ENCODE measurements at places on chromosomes 13 and 19. TPM values are rescaled to one million over a fixed set of nuclear protein-coding genes. Genes with fewer than 3 reads are reported as not detected.

DNA sequence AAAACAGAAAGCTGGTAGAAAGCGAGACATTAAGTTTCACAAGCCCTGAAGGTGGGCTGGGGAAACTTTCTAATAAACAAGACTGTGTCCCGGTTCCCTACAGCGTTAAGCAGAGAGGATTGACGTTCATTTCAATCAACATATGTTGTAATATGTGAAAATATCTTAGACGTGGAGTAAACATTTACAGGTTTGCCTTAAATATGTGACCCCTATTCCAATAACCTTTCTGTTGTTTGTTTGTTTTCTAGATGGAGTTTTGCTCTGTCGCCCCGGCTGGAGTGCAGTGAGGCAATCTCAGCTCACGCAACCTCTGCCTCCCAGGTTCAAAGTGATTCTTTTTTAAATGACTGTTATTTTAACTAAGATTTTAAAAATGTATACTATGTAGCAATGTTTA, 526.2 kb downstream of the SUCLA2 start:
- H3K27ac ChIP-seq: no peak overlapping the region
- no peak overlapping the region for H3K4me3 ChIP-seq

WTIP gene
- total RNA-seq: 175 TPM

- H3K4me3 ChIP-seq: no peak overlapping the region
- no peak overlapping the region for H3K27ac ChIP-seq
- peaks cover 12% of the 10 kb centered on the region for H3K36me3 ChIP-seq
- H3K4me1 ChIP-seq: peaks cover 8% of the 10 kb centered on the region
Measured at GRCh38 chr19:38928391-38929001, 2.1 kb downstream of the SARS2 start.

PVR gene
- 102 TPM for total RNA-seq

DNA sequence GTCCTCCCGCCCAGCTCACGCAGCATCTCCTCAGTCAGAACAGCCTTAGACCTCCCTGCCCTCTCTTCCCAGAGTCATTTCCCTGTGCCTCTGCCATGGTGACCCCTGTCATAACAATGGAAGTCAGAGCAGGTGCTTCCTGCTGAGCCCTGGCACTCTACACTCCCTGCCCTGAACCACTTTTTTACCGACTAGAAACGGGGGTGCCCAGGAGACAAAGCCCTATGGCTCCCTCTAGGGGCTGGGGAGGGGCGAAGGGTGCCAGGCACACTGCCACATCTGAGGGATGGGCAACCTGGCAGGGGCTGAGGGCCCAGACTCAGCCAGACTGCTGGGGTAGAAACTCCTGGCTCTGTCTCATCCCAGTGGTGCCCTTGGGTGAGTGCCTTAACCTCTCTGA, 16.4 kb downstream of the ZNF574 start:
- peaks cover 17% of the 10 kb centered on the region for H3K4me1 ChIP-seq
- H3K27me3 ChIP-seq: no peaks in the 10 kb centered on the region
- DNase-seq: no peak

RGCC gene
- total RNA-seq: 134 TPM

- DNase-seq: peak; percentile 51
- H3K27me3 ChIP-seq: no peaks in the 10 kb centered on the region
- H3K27ac ChIP-seq: peak overlapping the region; percentile 73
- H3K4me1 ChIP-seq: peaks cover 22% of the 10 kb centered on the region
- peak overlapping the region; percentile 56 for H3K4me3 ChIP-seq
Measured at GRCh38 chr19:17348700-17349099, 11.3 kb downstream of the GTPBP3 start.

DNA sequence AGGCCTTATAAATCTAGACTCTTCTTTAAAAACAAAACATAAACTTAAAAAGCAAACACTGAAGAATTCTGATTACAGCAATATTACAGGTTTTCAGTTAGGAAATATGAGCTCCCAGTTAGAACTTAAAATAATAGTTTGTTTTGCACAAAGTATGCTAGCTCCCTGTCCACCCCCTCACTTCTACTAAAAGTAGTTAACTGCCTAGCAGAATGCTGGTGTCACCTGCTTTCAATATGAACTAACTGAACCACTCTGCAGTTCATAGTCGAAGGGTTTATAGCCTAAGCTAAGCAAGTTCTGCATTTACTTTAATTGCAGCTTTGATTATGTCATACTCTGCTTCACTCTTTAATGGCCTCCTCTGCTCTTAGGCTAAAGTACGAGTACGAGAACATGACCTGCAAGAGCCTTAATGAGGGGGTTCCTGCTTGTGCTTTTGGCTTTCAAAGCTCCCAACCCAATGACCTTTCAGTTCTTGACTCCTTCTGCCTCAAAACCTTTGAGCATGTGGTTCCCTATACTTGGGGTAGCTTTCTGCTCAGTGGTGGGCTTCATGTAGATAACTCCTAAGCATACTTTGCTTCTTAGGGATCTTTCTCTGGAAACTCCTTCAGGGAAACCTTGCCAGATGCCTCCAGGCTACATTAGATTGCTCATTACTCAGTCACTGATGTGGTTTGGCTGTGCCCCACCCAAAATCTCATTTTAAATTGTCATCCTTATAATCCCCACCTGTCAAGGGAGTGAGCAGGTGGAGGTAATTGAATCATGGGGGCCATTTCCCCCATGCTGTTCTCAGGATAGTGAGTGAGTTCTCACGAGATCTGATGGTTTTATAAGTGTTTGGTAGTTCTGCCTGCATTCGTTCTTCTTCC, 278.9 kb upstream of the ARGLU1 start:
- H3K36me3 ChIP-seq: no peaks in the 10 kb centered on the region
- DNase-seq: no peak
- H3K27me3 ChIP-seq: no peaks in the 10 kb centered on the region
- H3K4me3 ChIP-seq: no peak overlapping the region

- no peak overlapping the region for H3K4me3 ChIP-seq
- H3K27ac ChIP-seq: no peak overlapping the region
- no peaks in the 10 kb centered on the region for H3K27me3 ChIP-seq
- no peaks in the 10 kb centered on the region for H3K4me1 ChIP-seq
Measured at GRCh38 chr13:44865722-44866410, 123.4 kb downstream of the NUFIP1 start.

GRCh38 chr13:31769575-31769974, 30.2 kb downstream of the RXFP2 start:
- H3K27me3 ChIP-seq: no peaks in the 10 kb centered on the region
- no peak overlapping the region for H3K27ac ChIP-seq
- no peak for DNase-seq
- H3K4me1 ChIP-seq: peaks cover 23% of the 10 kb centered on the region

GRCh38 chr19:21264416-21264815, 64.8 kb downstream of the ZNF708 start:
- H3K36me3 ChIP-seq: no peaks in the 10 kb centered on the region
- no peaks in the 10 kb centered on the region for H3K4me1 ChIP-seq
- no peak for DNase-seq
- no peak overlapping the region for H3K27ac ChIP-seq
- H3K4me3 ChIP-seq: no peak overlapping the region
- no peaks in the 10 kb centered on the region for H3K27me3 ChIP-seq

GRCh38 chr13:80011448-80012212, 329.3 kb downstream of the SPRY2 start:
- no peak for DNase-seq
- H3K4me1 ChIP-seq: peaks cover 11% of the 10 kb centered on the region
- no peaks in the 10 kb centered on the region for H3K36me3 ChIP-seq
- no peak overlapping the region for H3K27ac ChIP-seq
- H3K27me3 ChIP-seq: no peaks in the 10 kb centered on the region
- H3K4me3 ChIP-seq: no peak overlapping the region

CHAMP1 gene
- 30.2 TPM for total RNA-seq

DNA sequence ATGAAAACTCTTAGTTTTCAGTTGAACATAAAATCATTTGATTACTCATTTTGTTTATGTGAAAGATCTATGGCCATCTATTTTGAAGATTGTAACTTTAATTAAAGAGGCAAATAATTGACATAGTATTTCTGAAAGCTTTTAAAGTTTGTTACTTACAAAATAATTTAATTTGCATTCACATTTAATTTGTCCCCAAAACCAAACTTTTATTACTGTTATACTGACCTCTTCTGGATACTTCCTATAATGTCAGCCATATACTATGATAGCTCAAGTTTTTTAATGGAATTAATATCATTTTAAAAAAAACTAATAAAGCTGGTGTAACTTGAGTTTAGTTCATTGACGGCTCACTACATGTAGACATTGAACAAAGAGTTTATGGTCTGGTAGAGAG, 4.9 kb upstream of the SGCG start:
- no peak overlapping the region for H3K4me3 ChIP-seq
- no peaks in the 10 kb centered on the region for H3K27me3 ChIP-seq

GRCh38 chr19:28578786-28579505, 634.0 kb downstream of the UQCRFS1 start:
- no peak overlapping the region for H3K27ac ChIP-seq
- no peak for DNase-seq
- H3K36me3 ChIP-seq: no peaks in the 10 kb centered on the region
- no peaks in the 10 kb centered on the region for H3K4me1 ChIP-seq

- peaks cover 28% of the 10 kb centered on the region for H3K4me1 ChIP-seq
- H3K27ac ChIP-seq: no peak overlapping the region
- peaks cover 5% of the 10 kb centered on the region for H3K36me3 ChIP-seq
- DNase-seq: no peak
Measured at GRCh38 chr13:45368571-45368970, 27.6 kb upstream of the TPT1 start.

- H3K27ac ChIP-seq: peak overlapping the region; percentile 41
- H3K27me3 ChIP-seq: no peaks in the 10 kb centered on the region
- DNase-seq: no peak
Measured at GRCh38 chr19:34310494-34310981, 54.5 kb upstream of the GPI start.

- H3K4me3 ChIP-seq: no peak overlapping the region
- H3K27ac ChIP-seq: no peak overlapping the region
- DNase-seq: no peak
Measured at GRCh38 chr13:93881411-93881810, 598.1 kb downstream of the DCT start.

DNA sequence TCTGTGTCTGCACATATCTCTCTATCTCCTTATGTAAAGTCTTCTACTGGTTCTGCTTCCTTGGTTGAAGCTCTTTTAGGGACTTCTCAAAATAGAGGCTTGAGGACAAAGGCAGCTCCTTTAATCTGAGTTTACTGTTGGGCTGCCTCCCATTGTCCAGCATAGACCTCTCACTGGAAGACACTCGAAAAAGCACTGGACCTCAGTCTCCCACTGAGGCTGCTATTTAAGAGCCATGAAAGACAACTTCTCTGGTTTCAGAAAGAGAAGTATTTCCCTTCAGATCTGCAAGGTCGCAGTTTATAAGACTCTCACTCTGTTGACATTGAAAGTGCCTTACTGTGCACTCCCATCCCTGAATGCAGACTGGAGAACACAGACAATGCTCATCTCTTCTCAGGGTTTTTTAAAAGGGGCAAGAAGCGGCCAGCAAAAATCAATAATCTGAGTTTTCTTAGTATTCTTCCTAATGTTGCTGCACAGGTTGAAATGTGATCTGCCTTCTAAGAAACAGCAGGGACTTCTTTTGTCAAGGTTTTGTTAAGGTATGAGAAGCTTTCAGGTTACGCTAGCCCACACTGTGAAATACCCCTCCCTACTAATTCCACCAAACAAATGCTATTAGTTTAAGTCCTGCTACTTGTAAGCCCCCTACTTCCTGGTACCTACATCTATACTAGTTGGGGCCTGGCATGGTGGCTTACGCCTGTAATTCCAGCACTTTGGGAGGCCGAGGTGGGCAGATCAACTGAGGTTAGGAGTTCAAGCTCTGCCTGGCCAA, 450.0 kb upstream of the SLC10A2 start:
- no peak for DNase-seq
- H3K36me3 ChIP-seq: no peaks in the 10 kb centered on the region
- no peaks in the 10 kb centered on the region for H3K4me1 ChIP-seq
- H3K27ac ChIP-seq: no peak overlapping the region

DNA sequence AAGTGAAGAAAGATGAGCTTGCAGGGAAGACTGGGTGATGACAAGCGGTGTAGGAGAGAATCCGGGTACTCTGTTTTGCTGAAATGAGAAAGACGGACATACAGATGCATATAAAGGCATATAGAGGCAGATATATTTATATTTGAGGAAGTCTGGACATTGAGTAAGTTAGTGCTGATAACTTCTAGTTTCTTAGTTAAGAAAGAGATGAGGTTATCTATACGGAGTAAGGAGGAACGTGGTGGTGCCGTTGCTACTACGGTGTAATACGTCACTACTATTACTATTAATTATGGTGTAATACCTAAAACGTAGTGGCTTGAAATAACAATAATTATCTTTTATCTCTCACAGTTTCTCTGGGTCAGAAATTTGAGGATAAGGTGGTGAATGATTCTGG, 9.8 kb upstream of the CPB2 start:
- H3K27ac ChIP-seq: no peak overlapping the region
- no peak for DNase-seq
- H3K27me3 ChIP-seq: no peaks in the 10 kb centered on the region
- no peak overlapping the region for H3K4me3 ChIP-seq

GRCh38 chr13:36131222-36131930, at the start of gene DCLK1:
TSS of gene DCLK1 (minus strand) at chr13:36131382.
- no peaks in the 10 kb centered on the region for H3K36me3 ChIP-seq
- no peaks in the 10 kb centered on the region for H3K27me3 ChIP-seq
- peaks cover 15% of the 10 kb centered on the region for H3K4me1 ChIP-seq

DLL3 gene
- not detected for total RNA-seq

MYPOP gene
- total RNA-seq: 6.1 TPM

- H3K27me3 ChIP-seq: no peaks in the 10 kb centered on the region
- no peak overlapping the region for H3K4me3 ChIP-seq
- DNase-seq: no peak
- no peak overlapping the region for H3K27ac ChIP-seq
- H3K36me3 ChIP-seq: no peaks in the 10 kb centered on the region
Measured at GRCh38 chr13:102940143-102940542, 94.3 kb downstream of the ERCC5 start.

DNA sequence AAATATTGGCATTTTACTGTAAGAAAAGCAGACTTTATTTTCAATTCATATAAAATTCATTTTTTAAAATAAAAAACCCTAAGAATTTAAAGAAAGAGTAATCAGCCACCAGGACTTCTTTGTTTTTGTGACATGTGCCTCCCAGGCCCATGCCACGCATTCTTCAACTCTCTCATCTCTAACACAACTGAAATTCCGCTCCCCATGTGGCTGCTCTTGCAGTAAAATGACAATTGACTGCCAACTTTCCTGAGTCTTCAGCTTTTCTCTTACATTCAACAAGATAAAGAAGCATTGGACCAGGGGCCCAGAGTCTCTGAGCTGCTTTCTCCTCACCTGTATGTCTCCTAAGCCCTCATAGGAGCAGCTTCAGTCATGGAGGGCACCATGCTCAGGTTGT, 372.1 kb downstream of the UQCRFS1 start:
- no peaks in the 10 kb centered on the region for H3K27me3 ChIP-seq
- no peaks in the 10 kb centered on the region for H3K36me3 ChIP-seq

GRCh38 chr13:46383383-46383782, 3.7 kb downstream of the RUBCNL start:
- no peak for DNase-seq

GRCh38 chr13:51373451-51373850, 34.0 kb downstream of the SERPINE3 start:
- no peaks in the 10 kb centered on the region for H3K27me3 ChIP-seq
- DNase-seq: no peak
- H3K4me3 ChIP-seq: no peak overlapping the region

Data from thoracic aorta (tissue), 2 donors.